ENCODE measurements at places on chromosomes 6 and 20.

GRCh38 chr6:18171871-18172270 lies 16.6 kb downstream of the KDM1B start:
- no peak for DNase-seq

- DNase-seq: peak; percentile 45
Observed at GRCh38 chr20:19661717-19662636, 96.1 kb upstream of the RIN2 start.

- no peak for DNase-seq
Observed at GRCh38 chr6:134662077-134662700, 287.7 kb downstream of the ALDH8A1 start.

GRCh38 chr6:141658696-141659095 lies 474.0 kb upstream of the GJE1 start:
- DNase-seq: no peak

- no peak for DNase-seq
Observed at GRCh38 chr6:43927532-43928210, 157.7 kb downstream of the VEGFA start.
